ENCODE measurements at places on chromosomes 13 and 19. TPM values are rescaled to one million over a fixed set of nuclear protein-coding genes. Genes with fewer than 3 reads are reported as not detected.

GRCh38 chr19:45376045-45376724 is 5.8 kb upstream of the ERCC2 start:
- no peak for DNase-seq

- no peak for DNase-seq
Observed at GRCh38 chr19:57351867-57352266, 796 bp downstream of the ZNF304 start.

DNA sequence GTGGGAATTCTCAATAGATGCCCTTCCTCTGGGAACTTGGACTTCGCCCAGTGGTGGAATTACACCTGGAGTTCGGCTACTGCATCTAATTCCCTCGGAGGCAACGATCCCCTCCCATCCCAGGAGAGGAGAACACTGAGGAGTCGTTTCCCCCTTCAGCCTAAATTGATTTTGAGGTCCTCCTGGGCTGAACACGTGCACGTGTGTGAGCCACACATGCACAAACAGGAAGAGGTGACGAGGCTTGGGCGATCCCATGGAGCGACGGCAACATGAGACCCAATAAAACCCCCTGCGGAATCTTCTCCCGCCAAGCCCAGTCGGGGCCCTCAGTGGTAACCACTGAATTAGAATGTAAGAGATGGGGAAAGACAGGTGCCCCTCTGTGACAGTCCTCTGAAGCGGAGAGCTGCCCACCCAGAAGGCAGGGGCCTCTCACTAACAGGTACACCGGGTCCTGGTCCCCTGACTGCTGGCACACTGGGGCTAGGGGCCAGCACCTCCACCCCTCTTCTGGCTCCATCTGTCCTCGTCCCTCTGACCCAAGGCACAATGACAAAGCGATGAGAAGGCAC is 4.5 kb downstream of the MLLT1 start:
- DNase-seq, result no peak

- DNase-seq, result no peak
Observed at GRCh38 chr19:58356766-58357480, 3.6 kb upstream of the A1BG start.

GRCh38 chr19:10654610-10655456 is 687 bp downstream of the ILF3 start:
- peak; percentile 47 for DNase-seq

GRCh38 chr19:48258350-48258749 is 2.6 kb upstream of the CARD8 start:
- no peak for DNase-seq

DNA sequence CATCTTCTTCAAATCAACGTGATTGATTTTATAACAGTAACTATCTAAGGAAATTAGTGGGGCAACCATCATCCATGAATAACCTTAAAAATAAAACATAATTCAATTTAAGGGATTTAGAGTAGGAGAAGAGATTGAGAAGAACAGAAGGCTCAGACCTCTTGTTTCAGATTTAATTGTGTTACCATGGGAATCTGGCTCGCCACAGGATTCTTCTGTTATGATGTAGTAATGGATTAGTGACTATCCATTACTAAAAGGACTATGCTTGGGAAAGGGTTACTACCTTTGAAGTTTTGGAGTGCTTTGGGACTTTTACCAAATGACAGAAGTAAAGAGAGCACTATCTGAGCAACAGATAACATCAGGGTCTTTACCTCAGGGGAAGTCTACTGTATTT is 13.2 kb downstream of the FREM2 start:
- DNase-seq, result no peak

DNA sequence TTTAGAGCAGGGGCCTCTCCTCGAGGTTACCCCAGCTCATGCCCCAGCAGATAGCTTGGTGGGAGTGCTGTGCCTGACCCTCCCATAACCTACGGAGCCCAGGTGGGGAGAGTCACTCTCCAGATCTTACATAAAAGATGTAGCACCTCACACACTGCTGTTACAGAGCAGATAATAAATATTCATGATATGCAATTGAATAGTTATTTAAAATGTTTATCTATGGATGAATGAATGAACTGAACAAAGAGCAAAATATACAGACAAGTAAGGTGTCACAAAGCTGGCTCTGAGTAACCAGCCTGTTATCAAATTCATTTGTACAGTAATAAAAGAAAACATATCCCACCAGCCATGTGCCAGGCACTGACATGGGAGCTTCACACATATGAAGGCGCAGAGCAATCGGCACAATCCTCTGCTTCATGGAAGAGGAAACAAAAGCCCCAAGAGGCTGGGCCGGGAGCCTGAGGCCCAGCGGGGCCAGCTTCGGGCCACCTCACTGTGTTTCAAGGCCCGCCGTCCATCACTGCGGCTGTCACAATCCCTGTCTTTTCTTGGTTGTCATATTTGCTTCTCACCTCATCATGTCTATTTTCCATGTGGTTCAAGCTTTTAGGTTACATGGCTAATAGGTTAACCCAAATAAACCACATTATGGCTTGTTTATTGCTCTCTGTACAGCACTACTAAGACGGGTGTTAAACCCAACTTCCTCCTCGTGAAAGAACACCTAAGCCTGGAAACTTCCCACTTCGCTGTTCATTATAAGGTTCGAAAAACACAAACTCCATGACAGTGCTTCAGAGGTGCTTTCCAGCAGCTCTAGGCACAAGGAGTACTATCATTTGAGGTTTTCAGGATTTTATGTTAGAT is 78.4 kb downstream of the IRS2 start:
- no peak for DNase-seq

DNA sequence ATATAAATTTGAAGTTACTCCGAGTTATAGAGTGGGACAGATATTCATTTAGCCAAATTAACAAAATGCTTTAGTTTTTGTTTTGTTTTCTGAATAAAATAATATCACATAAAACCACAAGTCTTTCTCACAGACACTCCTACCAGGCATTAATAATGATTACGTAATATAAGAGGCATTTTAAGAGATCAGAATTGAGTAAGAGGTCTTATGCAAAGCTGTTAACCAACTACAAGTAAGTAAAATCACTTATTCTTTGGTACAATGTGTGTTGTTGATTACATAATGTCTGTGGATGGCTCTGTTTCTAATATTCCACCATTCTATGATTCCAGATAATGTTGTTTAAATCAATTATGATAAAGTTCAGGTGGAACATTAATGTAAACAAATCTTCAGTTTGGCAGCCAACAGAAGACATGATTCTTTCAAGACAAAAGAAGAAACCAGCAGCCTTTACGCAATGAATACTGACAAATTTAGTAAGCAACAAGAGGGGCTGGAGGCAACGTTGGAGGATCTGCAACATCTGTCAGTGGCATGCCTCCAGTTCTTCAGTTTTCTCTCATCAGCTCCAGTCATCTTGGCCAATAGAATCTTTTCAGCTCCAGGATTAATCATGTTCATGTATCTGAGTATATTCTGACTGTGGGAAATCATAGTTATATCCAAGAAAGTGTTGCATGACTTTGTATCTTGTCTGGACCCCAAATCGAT is 403.8 kb downstream of the SLITRK5 start:
- no peak for DNase-seq

GRCh38 chr19:58559275-58560006 is 1.0 kb upstream of the UBE2M start:
- DNase-seq, result peak; percentile 90

GRCh38 chr13:27797228-27797624 is 4.9 kb downstream of the GSX1 start:
- DNase-seq, result no peak

- DNase-seq, result no peak
Observed at GRCh38 chr13:27851096-27851850, 59.0 kb downstream of the GSX1 start.

GRCh38 chr13:113210833-113211232 is 1.4 kb downstream of the CUL4A start:
- DNase-seq, result no peak

DNA sequence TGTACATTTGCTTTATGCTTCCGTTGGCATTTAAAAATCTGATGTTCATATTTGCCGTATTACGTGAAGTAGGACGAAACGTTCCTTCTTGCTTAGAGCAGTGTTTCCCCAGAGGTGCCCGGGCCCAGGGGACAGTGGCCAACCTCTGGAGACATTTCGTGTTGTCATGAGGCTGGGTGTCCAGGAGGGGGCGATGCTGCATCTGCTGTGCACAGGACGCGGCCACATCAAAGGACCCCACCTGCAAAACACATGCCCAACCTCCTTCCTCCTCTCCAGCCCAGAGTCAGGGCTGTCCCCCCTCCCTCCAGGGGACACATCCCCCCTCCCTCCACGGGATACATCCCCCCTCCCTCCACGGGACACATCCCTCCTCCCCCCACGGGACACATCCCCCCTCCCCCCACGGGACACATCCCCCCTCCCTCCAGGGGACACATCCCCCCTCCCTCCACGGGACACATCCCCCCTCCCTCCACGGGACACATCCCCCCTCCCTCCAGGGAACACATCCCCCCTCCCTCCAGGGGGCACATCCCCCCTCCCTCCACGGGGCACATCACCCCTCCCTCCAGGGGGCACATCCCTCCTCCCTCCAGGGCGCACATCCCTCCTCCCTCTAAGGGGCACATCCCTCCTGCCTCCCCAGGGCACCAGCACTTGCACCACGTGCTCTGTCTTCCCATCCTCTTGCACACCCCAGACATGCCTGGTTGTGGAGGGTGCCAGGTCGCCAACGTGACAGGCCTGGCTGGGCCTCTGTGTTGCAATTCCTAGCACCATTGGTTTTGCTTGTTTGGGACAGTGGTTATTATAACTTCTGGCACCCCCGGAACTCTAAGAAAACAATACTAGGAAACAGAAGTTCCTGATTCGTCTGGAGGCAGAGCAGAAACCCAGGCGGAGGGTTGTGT is 46.7 kb downstream of the GAS6 start:
- peak; percentile 88 for DNase-seq

The PABPC3 gene
- 0.05 TPM for total RNA-seq

The WDR88 gene
- not detected for total RNA-seq

The HSH2D gene
- total RNA-seq, result 0.16 TPM

The FPR1 gene
- total RNA-seq, result 4.5 TPM

The SAFB2 gene
- total RNA-seq, result 40.5 TPM
